HuH-7 (cell line): ENCODE measurements at places on chromosomes 1 and 21.

- DNase-seq: no peak
Observed at GRCh38 chr1:62283986-62284385, 35.2 kb downstream of the KANK4 start.

GRCh38 chr21:42840411-42841155, 38.8 kb downstream of the WDR4 start:
- no peak for DNase-seq

GRCh38 chr1:178682429-178682828, 42.6 kb upstream of the RALGPS2 start:
- no peak for DNase-seq

DNA sequence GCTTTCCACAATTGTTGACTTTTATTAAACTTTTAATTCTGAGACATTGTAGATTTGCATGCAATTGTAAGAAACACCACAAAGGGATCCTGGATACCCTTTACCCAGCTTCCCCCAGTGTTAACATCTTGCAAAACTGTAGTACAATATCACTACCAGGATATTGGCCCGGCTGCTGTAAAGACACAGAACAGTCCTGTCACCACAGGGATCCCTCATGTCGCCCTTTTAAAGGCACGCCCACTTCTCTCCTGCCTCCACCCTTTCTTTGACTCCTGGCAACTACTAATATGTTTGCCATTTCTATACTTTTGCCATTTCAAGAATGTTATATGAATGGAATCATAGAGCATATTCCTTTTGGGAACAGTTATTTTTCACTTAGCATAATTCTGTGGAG, 37.0 kb downstream of the NAV1 start:
- no peak for DNase-seq

DNA sequence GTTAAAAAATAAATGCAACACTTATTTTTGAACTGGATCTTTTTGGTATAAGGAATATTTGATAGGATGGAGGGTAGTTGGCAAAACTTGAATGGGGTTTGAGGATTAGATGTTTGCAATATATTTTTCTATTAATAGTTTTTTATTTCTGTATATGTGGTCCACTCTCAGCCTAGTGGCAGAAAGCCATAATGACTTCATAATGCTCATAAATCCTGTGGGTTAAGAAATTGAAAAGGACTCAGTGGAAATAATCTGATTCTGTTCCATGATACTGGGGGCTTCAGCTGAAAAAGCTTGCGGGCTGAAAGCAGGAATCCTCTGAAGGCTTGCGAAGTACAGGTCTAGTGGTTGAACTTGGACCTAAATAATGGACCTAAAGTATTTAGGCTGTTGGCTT, 1028.6 kb upstream of the PRMT6 start:
- no peak for DNase-seq

DNA sequence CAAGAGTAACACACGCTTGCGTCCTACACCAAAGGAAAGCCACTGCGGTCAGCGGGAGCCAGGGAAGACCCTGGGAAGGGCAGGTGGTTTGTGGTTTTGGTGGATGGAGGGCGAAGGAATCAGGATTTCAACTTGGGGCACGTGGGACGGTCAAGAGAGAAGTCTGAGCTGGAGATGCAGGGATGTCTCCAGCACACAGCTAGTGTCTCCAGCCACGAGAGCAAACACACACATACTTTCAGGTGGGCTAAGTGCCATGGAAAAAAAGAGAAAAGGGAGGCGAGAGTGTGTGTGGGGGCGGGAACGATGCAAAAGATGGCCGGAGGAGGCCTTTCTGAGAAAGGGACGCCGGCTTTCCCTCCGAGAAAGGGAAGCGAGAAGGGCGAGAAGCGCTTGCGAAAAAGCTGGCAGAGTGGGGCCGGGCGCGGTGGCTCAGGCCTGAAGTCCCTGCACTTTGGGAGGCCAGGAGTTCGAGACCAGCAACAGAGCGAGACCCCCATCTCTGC, 1.4 kb upstream of the SRRM1 start:
- no peak for DNase-seq

- DNase-seq: no peak
Observed at GRCh38 chr1:245056913-245057312, 97.9 kb upstream of the KIF26B start.

DNA sequence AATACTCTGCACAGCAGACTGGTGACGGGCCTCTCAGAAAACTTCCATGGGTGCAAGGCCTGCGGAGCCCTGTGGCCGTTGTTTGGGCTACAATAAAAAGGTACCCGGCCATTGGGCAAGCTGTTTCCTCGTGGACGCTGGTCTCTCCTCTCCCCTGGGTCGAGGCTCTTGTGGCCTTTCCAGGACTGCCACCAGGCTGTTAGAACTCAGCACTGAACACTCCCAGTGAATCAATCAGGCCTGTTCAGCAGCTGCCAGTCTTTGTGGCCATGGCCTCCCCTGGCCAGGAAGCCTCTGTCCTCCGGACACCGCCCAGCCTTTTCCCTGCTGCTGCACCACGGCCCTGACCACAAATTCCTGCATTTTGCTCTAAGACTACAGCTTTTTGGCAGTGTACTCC, 33.0 kb upstream of the ACTRT2 start:
- no peak for DNase-seq

DNA sequence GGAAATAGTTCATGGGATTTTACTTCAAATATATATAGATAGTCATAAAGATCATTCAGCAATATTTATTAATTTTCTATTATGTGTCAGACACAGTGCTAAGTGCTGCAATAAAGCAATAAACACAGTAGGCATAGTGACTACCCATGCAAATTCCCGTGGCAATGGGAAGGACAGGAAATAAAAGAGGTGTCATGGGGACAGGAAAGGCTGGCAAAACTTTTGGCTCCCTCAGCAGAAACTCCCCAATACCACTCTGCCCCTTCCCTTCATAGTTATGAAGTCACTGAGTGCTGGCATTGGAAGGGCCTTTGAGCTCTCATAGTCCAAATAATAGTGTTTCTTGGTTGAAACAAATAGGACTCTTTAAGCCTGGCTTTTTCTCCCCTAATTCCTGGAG, 104.4 kb upstream of the DPT start:
- no peak for DNase-seq

DNA sequence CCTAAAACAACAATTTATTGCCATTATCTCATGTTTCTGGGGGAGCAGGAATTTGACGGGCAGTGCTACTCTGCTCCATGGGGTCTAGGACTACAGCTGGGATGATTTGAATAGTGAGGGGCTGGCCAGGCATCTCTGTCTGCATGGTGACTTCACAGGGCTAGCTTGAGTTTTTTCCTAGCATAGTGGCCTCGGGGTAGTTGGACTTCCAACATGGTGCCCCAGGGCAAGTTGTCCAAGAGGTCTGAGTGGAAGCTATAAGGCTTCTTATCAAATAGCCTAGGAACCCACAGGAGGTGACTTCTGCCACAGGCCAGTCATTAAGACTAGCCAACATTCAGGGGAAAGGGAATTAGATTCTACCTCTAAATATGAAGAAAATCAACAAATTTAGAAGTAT, 92.0 kb upstream of the WLS start:
- DNase-seq: no peak

DNA sequence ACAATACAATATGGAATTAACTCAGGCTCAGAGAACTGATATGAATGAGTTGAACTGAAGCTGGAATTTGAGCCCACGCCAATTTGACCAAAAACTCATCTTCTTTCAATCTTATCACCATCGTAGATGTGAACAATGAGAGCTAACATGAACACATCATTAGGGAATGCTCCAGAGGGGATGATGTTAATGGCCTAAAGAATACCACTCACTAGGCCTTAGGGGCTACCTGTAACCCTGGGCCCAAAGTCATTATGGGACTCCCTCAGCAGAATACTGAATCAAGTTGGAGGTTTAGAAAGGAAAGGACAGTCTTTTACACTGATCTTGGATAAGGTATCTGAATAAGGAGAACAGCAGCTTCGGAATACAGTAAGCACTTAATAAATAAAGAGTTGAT, 73.6 kb downstream of the C1orf94 start:
- DNase-seq: no peak

DNA sequence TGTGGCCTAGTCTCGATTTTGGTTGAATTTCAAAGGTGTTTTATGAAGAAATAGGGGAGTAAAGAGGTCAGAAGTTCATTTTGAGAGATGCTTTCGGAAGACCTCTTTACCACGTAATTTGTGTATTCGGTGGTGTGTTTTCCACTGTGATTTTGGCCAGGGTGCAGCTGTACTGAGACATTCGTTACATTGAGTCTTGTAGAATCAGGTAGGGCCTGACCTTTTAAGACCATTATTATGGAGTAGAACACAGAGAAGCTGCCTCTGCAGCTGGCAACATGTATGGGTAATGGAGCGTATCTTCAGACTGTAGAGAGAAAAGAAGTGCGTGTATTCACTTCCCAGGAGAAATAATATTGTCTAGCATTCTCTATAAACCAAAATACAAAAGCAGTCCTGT, 326.5 kb downstream of the PDE4B start:
- DNase-seq: no peak
